ENCODE measurements at places on chromosomes 3 and 15. TPM values are rescaled to one million over a fixed set of nuclear protein-coding genes. Genes with fewer than 3 reads are reported as not detected.

DNA sequence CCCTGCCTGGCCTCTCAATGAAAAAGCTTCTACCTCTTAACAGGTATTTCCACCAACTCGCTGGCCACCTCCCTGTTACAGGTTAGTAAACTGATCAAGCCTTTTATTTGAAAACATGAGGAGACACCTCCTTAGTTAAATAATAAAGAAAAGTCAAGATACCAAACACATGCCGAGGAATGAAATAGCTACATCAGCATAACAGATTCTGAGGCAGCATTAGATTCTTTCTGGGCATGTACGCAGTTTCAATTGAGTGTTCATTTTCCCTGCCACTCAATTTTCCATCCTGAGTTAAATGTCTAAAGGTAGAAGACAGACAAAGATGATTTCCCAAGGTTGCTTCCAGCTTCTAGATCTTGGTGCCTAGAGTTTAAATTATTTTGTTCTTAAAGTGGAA lies 250.5 kb upstream of the LRTM1 start:
- no peak for DNase-seq
- no peak overlapping the region for H3K27ac ChIP-seq
- H3K27me3 ChIP-seq = peaks cover 1% of the 10 kb centered on the region
- H3K36me3 ChIP-seq = no peaks in the 10 kb centered on the region

C3orf20 gene
- not detected for polyA plus RNA-seq

DNA sequence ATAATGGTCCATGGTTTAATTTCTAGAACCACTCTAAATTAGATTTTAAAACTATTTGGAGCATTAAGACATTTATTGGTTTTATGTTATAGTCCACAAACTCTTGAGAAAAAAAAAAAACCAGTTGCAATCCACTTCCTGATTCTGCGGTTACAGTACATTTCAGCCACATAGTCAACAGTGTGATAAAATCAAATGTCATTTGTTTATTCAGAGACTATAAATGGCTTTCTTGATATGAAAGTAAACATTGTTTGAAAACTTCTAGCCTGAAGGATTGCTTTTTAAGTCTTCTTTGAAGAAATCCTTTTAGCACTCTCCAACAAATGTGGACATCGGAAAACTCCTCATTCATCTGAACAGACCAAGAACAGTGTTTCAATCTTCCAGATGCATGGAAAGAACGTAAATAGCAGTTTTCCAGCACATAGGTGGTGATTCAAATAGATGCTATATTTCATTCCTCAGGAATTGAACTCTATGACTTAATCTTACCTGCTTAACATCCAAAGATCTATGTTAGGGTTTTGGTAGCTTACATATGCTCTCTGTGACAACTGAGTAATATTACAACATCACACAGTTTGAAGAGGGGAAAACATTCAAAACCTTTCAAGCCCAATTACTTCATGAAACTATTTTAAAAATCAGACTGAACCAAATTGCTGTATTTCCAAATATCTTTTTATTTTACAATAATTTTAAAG lies 87.8 kb upstream of the UBE2E2 start:
- no peak overlapping the region for H3K27ac ChIP-seq
- H3K4me3 ChIP-seq = no peak overlapping the region
- H3K36me3 ChIP-seq = no peaks in the 10 kb centered on the region
- H3K4me1 ChIP-seq = peaks cover 4% of the 10 kb centered on the region

DNA sequence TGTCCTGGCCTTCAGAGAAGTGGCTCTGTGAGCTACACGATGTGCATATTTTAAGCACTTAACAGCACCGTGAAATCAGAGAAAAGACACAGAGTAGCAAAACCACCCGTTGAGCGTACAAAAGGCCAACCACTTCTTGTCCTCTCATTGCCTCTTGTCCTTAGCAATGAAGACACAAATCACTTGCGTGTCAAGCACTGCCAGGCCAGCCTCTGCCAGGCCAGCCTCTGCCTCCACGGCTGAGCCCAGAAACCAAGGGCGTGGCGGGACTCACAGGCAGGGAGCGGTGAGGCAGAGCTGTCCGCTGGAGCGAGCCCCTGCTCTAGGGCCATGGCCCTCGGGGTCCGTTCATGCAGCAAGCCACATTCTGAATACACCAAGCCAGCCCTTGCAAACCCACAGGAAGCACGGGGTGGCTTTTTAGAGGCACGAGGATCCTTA lies 4.0 kb downstream of the MUC4 start:
- no peak for DNase-seq
- H3K4me1 ChIP-seq = peaks cover 36% of the 10 kb centered on the region
- no peak overlapping the region for H3K4me3 ChIP-seq
- no peaks in the 10 kb centered on the region for H3K36me3 ChIP-seq
- peaks cover 22% of the 10 kb centered on the region for H3K27me3 ChIP-seq
- no peak overlapping the region for H3K27ac ChIP-seq

SNTN gene
- polyA plus RNA-seq = not detected

DNA sequence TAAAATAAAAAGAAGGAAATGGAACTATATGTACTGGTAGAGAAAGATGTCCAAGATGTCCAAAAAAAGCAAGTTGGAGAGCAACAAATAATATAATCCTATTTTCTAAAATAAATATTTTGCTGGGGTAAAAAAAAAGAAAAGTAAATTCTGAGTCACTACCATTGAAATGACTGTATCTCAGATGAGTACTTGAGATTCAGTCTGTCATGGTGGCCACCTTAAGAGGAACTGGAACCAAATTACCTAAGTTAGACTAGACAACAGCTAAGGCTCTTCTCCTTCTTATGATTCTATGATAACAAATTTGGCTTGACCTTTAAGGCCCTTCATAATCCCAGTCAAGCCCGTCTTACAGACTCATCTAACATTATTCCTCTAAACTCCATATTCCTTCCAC lies 270.6 kb upstream of the HES1 start:
- no peaks in the 10 kb centered on the region for H3K36me3 ChIP-seq
- H3K4me3 ChIP-seq = no peak overlapping the region
- H3K4me1 ChIP-seq = peaks cover 2% of the 10 kb centered on the region
- no peak for DNase-seq

SCN11A gene
- polyA plus RNA-seq = not detected

GOLGA8N gene
- 0.74 TPM for polyA plus RNA-seq

DNA sequence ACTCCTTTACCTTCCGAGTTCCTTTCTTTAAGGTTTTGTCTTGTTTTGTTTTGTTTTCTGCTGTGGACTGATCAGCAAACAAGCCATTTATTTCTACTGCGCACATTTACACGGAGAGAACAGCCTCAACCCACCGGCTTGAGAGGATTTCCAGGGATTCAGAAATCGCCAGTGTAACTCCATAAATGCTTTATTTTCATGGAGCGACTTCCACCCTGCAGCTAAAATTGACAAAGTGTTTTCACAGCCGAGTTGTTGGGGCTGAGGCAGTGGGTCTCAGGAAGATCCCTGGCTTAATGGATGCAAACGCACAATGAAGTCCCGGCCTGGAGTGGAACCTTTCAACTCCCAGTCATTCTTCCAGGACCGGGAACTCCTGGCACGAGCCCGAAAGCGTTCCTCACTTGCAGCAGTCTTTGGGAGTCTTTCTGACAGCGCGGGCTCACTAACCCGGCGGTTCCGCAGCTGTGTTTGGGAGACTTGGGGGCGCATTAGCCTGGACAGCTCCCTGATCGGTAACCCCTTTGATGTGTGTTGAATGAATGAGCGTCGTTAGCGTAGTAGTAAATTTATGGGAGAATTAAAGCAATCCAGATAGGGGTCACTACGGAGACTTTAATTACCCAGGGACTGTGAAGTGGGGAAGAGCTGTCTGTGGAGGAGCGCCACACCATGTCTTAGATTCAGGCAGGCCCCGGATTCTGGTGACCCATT lies 785 bp upstream of the MYRIP start:
- no peak overlapping the region for H3K27ac ChIP-seq
- peaks cover 23% of the 10 kb centered on the region for H3K36me3 ChIP-seq
- peaks cover 16% of the 10 kb centered on the region for H3K4me1 ChIP-seq

PARL gene
- polyA plus RNA-seq = 129 TPM

GRCh38 chr3:80734483-80734882 lies 966.7 kb upstream of the ROBO1 start:
- H3K4me1 ChIP-seq = no peaks in the 10 kb centered on the region
- DNase-seq = no peak
- H3K4me3 ChIP-seq = no peak overlapping the region

GCSAM gene
- polyA plus RNA-seq = 22.0 TPM

- H3K4me1 ChIP-seq = peaks cover 16% of the 10 kb centered on the region
- peak overlapping the region; percentile 19 for H3K27ac ChIP-seq
- DNase-seq = no peak
Observed at GRCh38 chr3:132432639-132433038, 15.3 kb downstream of the DNAJC13 start.

GRCh38 chr3:16058521-16058920 lies 116.0 kb upstream of the GALNT15 start:
- no peak overlapping the region for H3K4me3 ChIP-seq
- H3K36me3 ChIP-seq = no peaks in the 10 kb centered on the region
- peaks cover 8% of the 10 kb centered on the region for H3K27me3 ChIP-seq
- peaks cover 1% of the 10 kb centered on the region for H3K4me1 ChIP-seq
- no peak for DNase-seq
- no peak overlapping the region for H3K27ac ChIP-seq

DNA sequence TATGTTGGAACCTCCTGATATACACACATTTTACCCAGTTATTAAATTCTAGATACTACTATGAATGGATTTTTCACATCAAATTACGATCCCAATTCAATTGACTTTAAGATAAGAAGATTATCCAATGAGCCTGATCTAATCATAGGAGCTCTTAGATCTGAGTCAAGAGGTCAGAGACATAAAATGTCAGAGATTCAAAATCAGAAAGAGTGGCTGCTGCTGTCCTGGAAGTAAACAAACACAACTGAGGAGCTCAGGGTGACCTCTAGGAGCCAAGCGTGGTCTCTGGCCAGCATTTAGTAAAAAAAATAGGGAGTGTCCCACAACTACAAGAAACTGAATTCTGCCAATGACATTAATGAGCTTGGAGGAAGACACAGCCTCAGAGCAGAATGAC lies 557.1 kb upstream of the CBLB start:
- no peak for DNase-seq
- no peaks in the 10 kb centered on the region for H3K36me3 ChIP-seq
- no peaks in the 10 kb centered on the region for H3K4me1 ChIP-seq
- H3K27ac ChIP-seq = no peak overlapping the region

GOLGA6L4 gene
- polyA plus RNA-seq = not detected

ZBBX gene
- not detected for polyA plus RNA-seq

- H3K4me3 ChIP-seq = no peak overlapping the region
- no peak overlapping the region for H3K27ac ChIP-seq
- no peaks in the 10 kb centered on the region for H3K36me3 ChIP-seq
- peaks cover 6% of the 10 kb centered on the region for H3K27me3 ChIP-seq
Observed at GRCh38 chr3:109242187-109242523, 74.2 kb downstream of the DPPA2 start.

Measured in naive thymus-derived CD8-positive, alpha-beta T cell (primary cell).